ENCODE measurements at places on chromosomes 7 and 10.

GRCh38 chr10:130642926-130643325, 506.7 kb downstream of the GLRX3 start:
- DNase-seq = no peak

DNA sequence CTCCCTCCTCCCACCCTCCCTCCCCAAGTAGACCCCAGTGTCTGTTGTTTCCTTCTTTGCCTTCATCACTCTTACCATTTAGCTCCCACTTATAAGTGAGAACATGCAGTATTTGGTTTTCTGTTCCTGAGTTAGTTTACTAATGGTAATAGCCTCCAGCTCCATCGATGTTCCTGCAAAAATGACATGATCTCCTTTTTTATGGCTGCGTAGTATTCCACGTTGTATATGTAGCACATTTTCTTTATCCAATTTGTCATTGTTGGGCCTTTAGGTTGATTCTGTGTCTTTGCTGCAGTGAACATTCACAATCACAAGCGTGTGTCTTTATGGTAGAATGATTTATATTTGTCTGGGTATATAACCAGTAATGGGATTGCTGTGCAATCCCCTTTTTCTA, 51.8 kb upstream of the ARHGAP12 start:
- no peak for DNase-seq

GRCh38 chr10:95605163-95605562, 44.0 kb upstream of the SORBS1 start:
- DNase-seq = no peak

DNA sequence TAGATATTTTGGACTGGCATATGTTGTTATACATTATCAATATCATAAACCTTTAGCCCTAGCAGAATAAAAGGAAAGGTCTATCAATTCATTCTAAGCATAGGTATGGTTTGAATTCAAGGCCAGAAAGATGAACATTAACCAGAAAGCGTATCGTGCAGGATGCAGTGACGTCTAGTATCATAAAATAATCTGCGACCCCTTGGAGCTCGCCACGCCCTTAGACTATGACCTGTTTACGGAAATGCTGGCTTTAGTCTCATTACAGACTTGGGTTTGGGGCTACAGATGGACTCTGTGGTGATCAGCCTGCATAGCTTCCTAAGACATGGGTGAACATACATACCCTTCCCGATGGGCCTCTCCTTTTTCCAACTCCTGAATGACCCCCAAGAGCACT, 21.5 kb downstream of the INSYN2A start:
- no peak for DNase-seq

- no peak for DNase-seq
These were observed 34.6 kb upstream of the PLPP4 start for GRCh38 chr10:120422457-120422856.

GRCh38 chr7:28778786-28779185, 179.3 kb downstream of the TRIL start:
- DNase-seq = no peak

GRCh38 chr7:20085086-20085485, 132.1 kb downstream of the MACC1 start:
- no peak for DNase-seq

DNA sequence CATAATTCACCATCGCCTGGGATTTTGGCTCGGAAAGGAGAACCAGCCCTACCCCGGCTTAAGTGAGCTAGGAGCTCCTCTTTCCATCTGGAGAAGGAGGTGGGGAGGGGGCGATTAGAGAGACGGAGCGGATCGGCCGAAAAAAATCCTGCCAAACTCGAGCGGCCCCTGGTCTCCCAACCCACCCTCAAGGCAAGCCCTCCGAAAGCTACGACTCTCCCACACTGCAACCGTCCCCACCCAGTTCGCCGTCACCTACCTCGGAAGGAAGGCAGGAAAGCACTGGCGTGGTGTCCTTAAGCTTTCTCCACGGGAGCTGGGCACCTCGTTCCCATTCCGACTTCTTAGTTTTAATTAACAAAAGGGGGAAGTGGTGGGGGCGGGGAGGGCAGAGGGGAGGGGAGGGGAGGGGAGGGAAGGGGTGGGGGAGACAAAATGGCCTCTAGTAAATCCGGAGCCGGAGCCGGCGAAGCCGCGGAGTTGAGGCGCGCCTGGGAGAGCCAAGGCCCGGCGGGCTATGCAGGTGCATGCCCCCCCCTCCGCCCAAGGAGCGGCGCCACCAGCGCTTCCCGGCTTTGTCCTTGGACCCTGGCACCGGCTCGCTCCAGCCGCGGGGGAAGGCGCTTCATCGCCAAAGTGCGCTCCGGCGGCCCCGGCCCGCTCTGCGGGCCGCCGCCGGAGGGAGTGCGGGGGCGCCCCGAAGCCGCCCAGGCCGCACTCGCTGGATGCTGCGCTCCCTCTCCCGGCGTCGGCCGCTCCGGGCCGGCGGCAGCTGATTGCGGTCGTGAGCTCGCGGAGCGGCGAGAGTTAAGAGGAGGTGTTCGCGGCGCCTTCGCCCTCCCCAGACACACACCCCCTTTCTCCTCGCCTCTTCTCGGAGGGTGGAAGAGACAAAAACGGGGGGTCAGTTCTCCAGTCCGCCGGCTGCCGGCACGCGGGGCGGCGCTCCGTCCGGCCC, at the start of gene LRRC4:
Gene LRRC4 (minus strand): TSS at position 784 of the 958 bp plus-strand sequence. CDS start 797 bp downstream, outside the sequence.
- no peak for DNase-seq

DNA sequence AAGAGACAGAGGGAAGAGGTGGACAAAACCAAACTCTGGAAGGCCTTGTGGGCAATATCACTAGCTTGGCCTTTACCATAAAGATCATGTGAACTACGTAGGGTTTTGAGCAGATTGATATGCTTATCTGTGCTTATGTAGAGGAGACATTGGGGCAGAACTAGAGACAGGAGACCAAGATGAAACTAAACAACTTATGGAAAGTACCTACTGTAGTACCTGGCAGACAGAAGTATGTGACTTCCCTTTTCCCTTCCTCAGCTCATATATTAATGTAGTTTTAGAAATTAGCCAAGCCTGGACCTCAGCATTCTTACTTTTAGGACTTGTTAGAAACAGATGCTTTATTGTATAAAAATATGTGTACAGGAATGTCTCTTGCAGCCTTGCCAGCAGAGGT, 14.0 kb upstream of the IL6 start:
- DNase-seq = no peak

GRCh38 chr10:43976292-43976691, 327.6 kb upstream of the ZNF32 start:
- no peak for DNase-seq

GRCh38 chr10:78736926-78737630, 331.7 kb upstream of the ZMIZ1 start:
- no peak for DNase-seq

DNA sequence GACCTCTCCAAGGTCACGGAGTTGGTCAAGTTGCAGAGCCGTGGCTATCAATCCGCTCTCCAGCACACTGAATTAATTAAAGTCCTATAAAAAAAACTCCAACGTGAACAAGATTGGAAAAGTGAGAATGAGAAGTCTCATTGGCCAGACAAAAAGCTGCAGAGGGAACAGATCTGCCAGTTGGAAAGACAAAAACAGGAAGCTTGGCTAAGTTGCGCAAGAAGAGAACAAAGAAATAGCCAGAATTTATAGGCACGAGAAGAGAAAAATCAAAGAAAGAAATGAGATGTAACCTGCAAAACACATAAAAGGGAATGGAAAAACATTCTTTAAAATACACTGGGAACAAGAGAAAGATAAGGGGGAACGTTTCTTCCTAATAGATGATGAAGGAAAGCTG, 45.7 kb upstream of the CRTAC1 start:
- DNase-seq = no peak

DNA sequence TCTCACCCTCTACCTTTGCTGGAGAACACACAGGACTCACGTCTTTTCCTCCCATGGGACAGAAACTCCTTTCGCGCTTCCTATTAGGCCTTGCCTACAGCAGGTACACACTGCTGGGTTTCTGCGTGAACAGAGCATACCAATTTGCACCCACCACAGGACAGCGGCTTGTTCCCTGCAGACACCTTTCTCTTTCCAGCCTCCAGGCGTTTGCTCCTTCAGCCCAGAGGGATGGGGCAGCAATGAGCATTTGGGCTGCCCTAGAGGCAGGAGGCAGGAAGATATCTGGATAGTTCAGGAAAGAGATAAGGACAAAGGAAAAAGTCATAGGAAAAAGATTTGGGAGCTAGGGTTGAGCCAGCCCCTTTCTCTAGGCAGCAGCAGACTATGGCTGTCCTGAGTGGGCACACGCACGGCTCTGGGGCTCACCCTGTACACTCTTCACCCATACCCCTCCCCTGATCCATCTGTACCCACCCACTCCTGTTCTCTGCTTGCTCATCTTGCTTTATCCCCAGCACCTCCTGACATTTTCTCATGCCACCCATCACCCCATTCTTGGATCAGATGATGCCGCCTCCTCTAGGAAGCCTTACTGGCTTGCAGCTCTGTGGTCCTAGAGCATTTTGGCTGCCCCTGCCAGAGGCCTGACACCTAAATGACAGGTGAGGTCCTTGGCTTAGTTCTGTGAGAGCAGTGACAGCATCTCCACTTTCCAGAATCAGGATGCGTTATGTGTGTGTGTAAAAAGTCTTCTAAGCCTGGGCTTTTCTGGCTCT, 40.7 kb upstream of the SPDYE3 start:
- DNase-seq = no peak

DNA sequence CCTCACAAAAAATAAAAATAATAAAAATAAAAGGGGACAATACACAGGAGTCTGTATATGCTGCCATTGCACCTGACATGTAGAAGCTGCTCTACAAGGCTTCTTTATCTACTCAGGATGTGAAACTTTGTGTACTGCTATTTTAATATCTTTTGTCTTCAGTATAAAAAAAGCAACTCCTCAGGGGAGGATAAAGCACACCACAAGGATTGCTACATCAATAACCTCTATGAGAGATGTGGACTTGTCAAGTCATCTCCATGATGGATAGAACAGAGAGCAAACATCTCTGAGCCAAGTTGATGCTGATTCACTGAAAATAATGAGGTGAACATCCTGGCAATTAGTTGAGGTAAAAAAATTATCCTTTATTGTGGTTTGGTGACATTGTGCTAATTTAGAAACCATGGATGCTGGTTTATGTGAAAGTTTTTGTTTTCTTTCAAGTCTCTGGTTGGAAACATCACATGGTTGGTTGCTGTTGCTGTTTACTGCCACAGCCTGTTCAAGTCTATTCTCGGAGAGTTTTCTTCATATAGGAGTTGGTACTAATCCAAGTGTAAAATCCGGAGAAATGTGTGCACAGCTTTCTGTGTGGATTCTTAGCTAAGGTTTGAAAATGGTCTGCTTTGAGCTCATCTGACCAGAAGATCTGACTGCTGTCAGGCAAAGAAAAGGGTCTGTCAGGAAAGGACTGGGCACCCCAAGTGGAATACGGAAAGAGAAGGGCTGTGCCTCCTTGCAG, 1.5 kb upstream of the HECW1 start:
- no peak for DNase-seq

DNA sequence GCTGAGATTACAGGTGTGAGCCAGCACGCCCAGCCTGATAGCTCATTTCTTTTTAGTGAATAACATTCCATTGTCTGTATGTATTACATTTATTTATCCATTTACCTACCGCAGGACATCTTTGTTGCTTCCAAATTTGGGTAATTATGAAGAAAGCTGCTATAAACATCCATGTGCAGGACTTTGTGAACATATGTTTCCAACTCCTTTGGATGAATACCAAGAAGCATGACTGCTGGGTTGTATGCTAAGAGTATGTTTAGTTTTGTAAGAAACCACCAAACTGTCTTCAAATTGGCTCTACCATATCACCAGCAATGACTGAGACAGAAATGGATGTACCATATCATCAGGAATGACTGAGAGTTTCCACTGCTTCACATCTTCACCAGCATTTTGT, 200.2 kb upstream of the TMEM196 start:
- no peak for DNase-seq

- no peak for DNase-seq
These were observed 73.0 kb upstream of the LEP start for GRCh38 chr7:128167791-128168666.

DNA sequence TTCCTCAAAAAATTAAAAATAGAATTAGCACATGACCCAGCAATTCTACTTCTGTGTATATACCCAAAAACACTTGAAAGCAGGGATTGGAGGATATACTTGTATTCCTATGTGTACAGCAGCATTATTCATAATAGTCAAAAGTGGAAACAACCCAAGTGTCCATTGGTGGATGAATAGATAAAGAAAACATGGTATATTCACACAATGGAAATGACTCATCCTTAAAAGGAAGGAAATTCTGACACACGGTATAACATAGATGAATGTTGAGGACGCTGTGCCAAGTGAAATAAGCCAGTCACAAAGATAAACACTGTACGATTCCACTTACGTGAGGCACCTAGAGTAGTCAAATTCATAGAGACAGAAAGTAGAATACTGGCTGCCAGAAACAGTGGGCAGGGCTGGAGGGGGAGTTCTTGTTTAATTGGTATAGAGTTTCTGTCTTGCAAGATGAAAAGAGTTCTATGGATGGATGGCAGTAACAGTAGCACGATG, 26.6 kb upstream of the KAT6B start:
- peak; percentile 40 for DNase-seq

- no peak for DNase-seq
These were observed 201.3 kb downstream of the SLC25A13 start for GRCh38 chr7:96120445-96121225.

GRCh38 chr10:94456942-94457341, 54.6 kb downstream of the TBC1D12 start:
- no peak for DNase-seq

DNA sequence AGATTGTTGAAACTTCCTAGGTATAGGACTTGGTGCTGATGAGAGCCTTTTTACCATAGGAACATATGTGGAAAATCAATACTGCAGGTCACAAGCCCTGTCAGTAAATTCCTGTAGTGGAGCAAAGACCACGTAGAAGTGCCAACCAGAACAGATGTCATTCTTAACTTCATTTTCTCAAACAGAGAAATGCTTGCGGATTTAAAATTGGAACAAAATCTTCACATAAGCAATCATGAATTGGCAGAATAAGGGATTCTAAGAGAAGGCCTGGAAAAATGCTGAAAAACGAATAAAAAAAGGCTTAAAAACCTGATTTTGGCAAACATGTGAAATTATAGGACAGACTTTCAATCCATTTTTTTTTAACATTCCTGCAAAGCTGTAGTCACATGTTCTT, 80.8 kb upstream of the SMIM30 start:
- no peak for DNase-seq

GRCh38 chr7:114575098-114575497, 160.5 kb downstream of the FOXP2 start:
- DNase-seq = no peak

GRCh38 chr7:13257661-13258060, 570.2 kb downstream of the ARL4A start:
- no peak for DNase-seq

- no peak for DNase-seq
These were observed 126.7 kb downstream of the DKK1 start for GRCh38 chr10:52440612-52441285.

- no peak for DNase-seq
These were observed 66.7 kb upstream of the LEP start for GRCh38 chr7:128174386-128174785.

GRCh38 chr7:73442903-73443500, 9.4 kb downstream of the FZD9 start:
- no peak for DNase-seq
